ENCODE measurements at places on chromosomes 1 and 21.
A peak's percentile ranks its signal among the peaks of the same experiment; 100 is the strongest.

DNA sequence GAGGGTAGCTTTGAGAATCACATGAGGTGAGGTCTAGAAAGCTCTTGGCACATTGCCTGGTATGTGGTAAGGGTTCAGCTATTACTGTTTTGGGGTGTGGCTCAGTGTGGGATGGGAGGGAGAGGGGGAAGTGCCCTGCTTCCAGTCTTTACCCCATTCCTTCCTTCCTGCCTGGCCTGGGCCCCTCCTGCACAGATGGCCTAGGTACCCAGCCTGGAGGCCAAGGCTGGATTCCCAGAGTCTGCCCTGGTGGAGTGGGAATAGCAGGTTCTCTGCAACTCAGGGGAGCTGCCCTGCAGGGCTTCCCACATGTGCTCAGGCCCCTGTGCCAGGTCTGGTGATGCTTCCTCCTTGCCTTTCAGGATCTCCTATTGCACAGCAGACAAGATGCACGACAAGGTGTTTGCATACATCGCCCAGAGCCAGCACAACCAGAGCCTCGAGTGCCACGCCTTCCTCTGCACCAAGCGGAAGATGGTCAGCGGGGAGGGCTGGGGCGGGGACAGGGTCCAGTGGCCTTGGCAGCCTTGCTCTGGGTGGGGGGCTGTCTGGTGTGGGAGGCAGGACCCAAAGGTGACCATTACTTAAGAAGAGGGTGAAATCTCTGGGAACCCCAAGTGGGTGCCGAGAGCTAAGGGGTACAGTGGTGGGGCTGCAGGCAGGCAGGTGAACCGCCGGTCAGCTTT is 13.5 kb downstream of the LDLRAP1 start:
- DNase-seq = no peak

DNA sequence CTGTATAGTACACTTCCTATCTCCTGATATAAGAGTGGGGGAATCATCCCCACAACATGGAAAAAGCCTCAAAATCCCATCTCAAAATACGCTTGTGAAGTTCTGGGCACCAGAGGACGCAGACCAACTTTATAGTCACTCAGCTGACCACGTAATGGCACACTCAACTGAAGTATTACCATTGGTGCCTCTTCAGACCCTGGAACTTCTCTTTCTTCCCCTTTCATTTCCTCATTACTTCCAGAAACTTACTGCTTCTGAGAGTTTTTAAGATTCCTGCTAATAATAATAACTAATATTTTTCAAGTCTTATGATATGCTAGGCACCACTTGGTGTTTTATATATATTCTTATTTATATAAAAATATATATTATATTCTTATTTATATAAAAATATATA is 202.6 kb downstream of the PTPRC start:
- DNase-seq = no peak

GRCh38 chr1:56576880-56577405 is 2.4 kb downstream of the PLPP3 start:
- no peak for DNase-seq

DNA sequence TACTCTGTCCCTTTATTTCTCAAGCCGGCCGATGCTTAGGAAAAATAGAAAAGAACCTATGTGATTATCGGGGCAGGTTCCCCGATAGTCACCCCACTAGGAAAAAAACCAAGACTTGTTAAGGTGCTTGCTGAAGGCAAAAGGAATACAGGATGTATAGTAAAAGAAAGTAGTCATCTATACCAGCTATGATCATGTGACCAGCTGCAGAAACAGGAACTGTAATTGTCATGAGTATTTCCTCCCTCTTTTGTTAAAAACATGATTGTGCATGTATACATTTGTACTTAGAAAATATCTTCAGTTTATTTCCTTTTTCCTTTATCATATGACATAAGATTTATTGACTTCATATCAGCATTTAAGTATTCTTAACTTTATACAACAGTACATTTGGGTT is 30.5 kb downstream of the PIGK start:
- no peak for DNase-seq

DNA sequence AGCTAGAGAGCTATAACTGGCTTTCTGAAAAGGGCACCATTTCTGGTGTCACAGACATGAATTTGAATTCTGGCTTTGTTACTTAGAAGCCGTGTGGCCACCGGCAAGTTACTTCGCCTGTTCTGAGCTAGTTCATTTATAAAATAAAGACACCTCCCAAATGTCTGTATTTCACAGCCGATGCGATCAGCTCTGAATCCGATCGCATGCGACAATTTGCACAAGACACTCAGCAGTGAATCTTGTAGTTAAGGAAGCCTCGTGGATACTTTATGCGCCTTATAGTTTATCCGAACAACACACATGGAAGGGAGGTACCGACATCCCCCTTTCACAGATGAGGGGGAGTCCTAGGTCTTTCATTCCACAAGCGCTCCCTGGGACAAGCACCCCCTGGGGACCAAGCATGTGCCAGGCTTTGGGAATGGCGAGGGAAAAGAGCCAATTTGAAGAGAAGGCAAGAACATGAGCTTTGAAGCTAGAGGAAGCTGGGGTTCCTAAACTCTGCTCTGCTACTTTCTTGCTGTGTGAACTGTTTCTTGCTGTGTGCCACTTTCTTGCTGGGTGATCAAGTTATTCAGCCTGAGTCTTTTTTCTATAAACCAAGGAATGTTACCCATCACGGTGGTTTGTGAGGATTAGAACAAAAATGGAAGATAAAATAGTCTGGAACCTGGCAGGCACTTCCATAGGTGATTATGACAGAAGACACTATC is 3.9 kb downstream of the ID3 start:
- no peak for DNase-seq

DNA sequence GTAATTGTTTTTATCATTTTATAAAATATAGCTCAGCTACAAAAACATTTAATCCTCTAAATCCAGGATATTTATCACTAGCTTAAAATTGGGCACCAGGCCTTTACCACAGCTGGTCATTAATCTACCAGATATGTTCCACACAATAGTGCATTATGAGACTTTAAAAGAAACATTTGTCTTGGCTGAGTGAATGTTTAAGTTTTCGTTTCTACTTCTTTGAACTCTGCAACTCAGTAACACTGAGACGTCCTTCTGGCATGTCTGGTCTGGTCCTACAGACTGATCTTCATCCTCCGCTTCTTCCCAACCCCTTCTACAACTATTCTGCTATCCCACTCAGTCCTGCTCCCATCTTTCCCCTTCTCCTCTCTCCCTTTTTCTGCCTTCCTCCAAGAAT is 296.2 kb downstream of the NEGR1 start:
- DNase-seq = no peak

DNA sequence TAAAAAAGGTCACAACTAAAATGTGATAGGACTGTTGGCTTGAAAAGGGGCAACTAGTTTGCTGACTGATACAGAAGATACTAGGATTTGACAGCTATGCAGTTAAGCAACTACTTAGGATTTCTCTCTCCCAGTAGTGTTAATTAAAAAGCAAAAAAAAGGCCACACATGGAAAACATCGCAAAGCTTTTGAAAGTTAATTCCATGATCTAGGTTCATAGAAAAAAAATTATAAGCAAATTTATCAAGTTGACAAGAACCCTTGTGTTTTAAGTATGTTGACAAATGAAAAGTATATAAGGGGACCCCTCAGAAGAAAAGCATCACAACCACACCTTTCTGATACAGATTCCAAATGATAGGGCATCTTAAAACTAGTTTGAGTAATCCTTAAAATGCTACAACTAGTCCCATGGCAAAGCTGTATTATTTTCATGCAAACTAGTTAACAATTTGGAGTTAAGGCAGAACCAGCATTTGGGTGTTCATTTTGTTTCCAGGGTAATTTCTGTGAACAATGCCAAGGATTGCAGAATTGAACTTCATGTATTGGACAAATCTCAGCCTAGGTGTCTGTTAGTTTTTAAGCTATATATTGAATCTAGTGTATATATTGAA is 4.1 kb downstream of the PNRC2 start:
- DNase-seq = no peak

DNA sequence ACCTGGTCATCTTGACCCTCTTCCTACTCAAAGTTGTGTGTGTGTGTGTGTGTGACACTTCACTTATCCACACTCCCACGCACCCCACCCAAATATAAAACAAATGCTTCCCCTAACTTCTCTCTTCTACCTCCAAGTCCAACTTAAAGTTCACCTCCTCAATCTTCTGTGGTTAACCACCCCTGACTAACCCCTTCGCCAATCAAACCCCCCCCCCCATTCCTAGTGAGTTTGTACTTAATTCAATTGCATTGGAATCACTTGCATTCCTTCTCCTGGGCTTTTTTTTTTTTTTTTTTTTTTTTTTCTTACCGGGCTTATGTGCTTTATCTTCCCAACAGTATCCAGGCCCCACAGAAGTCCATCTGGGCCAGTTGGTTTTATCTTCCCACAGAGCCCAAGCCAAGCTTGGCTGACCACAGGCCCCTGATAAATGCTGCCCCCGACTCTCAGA is 78.4 kb downstream of the CD58 start:
- no peak for DNase-seq

GRCh38 chr1:236395230-236395946 is 1.3 kb downstream of the EDARADD start:
- DNase-seq = peak; percentile 43

- no peak for DNase-seq
Observed at GRCh38 chr1:66371233-66372005, 162.5 kb upstream of the SGIP1 start.

GRCh38 chr21:45327441-45328197 is 39.9 kb upstream of the POFUT2 start:
- DNase-seq = no peak
